Activated CD4-positive, alpha-beta T cell treated with anti-CD3 and anti-CD28 coated beads, Interleukin-2, amount 50 U/mL, for 4 hours (primary cell): ENCODE measurements at places on chromosomes 4 and X.

- no peak for DNase-seq
Observed at GRCh38 chrX:140949233-140949632, 53.2 kb upstream of the SPANXB1 start.

GRCh38 chr4:128861856-128862518 is 52.5 kb downstream of the JADE1 start:
- DNase-seq, result no peak

DNA sequence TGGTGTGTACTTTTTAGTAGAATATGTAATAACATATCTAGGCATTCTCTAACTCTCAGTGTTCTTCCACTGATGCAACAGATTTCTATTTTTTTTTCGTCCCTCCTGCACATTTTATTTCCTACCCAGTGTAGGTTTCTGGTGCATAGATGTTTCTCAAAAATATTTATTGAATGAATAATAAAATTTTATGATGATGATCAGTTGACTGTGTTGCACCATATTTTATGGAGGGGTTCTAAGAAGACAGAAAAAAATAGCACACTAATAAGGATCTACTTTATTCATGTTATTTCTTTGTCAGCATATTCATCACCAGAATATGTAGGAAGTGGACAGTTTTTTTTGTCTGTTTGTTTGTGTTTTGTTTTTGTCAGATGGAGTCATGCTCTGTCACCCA is 2529.3 kb downstream of the ARAP2 start:
- no peak for DNase-seq

- DNase-seq, result no peak
Observed at GRCh38 chr4:43352859-43353258, 460.3 kb downstream of the GRXCR1 start.

- no peak for DNase-seq
Observed at GRCh38 chr4:152380185-152380584, 155.7 kb downstream of the FBXW7 start.

GRCh38 chrX:133670383-133670782 is 255.1 kb upstream of the GPC4 start:
- DNase-seq, result no peak

DNA sequence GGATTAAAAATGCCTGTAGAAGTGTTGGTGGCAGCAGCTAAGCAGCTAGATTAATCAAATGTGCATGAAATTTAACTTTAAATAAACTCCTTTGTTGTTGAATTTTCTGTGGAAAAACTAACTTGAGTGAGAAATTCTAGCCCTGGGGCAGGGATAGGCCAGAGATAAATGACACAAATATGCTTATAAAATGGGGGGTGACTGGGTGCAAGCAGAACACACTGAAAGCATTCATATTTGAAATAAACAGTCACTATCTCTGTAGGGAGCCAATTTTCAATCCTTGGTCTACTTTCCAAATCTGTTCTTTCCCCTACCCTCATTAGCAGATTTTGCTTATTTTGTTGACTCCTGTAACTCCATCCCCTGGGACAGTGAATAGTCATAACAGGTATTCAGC is 47.9 kb downstream of the RBPJ start:
- DNase-seq, result no peak

DNA sequence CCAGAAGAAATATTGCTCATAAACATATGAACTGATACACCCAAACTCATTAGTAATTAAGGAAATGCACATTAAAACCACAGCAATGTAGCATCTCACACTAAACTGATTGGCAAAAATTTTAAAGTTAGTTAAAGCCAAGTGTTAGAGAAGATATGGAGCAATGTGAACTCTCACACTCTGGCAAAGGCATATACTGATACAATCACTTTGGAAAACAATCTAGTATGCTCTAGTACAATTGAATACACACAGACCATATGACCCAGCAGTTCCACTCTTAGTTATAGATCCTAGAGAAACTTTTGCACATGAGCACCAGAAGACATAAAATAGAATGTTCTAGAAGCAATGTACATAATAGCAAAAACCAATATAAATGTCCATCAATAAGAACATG is 8.4 kb upstream of the AWAT1 start:
- DNase-seq, result no peak

DNA sequence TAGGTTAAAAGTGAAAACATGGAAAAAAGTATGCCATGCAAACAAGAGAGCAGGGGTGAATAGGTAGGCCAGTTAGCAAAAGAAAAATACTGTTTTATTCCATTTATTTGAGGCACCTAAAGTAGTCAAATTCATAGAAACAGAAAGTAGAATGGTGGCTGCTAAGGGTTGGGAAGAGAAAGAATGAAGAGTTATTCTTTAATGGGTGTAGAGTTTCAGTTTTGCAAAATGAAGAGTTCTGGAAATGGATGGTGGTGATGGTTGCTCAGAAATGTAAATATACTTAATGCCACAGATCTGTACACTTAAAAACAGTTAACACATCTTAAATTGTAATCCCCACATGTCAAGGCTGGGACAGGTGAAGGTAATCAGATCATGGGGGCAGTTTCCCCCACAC is 29.7 kb downstream of the PARM1 start:
- no peak for DNase-seq

DNA sequence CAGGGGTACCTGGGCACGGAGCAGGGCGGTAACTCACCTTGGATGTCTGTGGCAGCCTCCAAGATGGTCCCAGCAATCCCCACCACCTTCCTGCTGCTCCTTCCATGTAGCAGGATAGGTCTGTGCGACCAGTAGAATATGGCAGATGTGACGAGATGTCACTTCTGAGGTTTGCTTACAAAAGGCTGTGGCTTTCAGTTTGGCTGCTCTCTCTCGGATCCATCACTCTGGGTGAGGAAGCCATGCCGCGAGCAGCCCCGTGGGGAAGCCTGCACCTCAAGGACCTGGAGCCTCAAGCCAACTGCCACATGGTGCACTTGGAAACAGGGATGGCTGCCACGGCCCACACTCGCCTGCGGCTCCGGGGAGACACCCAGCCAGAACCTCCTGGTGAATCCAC is 37.6 kb downstream of the WFS1 start:
- no peak for DNase-seq

- DNase-seq, result no peak
Observed at GRCh38 chrX:18890049-18890381, 93.9 kb downstream of the PHKA2 start.

GRCh38 chrX:130805903-130806302 is 97.1 kb downstream of the ENOX2 start:
- no peak for DNase-seq

GRCh38 chr4:83267121-83267829 is 17.3 kb downstream of the COQ2 start:
- no peak for DNase-seq

DNA sequence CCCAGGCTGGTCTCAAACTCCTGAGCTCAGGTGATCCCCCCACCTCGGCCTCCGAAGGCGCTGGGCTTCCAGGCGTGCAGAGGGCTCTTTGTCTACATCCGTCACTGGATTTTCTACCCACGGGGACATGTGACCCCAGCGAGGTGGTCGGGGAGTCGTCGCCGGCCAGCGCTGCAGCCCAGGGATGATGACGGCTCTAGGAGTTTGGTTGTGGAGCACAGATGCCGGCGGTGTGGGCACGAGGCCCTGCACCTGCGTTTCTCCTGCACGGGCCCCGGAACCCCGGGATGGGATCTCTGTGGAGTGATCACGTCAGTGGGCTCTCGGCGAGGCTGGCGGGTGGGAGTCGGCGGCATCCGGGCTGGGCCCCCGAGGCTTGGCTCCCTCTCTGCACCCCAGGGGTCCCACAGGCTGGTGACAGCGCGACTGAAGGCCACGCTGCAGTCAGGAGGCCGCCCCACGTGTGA is 9.1 kb upstream of the GTPBP6 start:
- DNase-seq, result no peak

- DNase-seq, result no peak
Observed at GRCh38 chrX:154352012-154352401, 22.4 kb downstream of the FLNA start.

DNA sequence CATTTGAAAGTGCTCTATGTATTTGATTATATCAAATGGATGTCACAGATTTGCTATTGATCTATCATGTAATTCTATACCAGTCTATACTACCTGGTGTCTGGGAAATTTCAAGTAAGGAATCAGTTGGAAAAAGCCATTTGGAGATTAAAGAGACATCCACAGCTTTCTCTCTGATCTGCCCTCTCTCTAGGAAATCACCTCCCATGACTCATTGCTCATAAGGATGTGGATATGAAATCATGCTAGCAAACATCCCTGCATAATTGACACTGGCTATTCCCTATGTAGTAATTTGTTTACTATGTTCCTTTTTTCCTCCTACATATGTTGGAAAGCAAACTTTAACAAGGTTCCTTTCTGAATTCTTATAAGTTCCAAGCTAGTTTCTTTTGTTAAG is 94.3 kb downstream of the TEX13A start:
- DNase-seq, result no peak

DNA sequence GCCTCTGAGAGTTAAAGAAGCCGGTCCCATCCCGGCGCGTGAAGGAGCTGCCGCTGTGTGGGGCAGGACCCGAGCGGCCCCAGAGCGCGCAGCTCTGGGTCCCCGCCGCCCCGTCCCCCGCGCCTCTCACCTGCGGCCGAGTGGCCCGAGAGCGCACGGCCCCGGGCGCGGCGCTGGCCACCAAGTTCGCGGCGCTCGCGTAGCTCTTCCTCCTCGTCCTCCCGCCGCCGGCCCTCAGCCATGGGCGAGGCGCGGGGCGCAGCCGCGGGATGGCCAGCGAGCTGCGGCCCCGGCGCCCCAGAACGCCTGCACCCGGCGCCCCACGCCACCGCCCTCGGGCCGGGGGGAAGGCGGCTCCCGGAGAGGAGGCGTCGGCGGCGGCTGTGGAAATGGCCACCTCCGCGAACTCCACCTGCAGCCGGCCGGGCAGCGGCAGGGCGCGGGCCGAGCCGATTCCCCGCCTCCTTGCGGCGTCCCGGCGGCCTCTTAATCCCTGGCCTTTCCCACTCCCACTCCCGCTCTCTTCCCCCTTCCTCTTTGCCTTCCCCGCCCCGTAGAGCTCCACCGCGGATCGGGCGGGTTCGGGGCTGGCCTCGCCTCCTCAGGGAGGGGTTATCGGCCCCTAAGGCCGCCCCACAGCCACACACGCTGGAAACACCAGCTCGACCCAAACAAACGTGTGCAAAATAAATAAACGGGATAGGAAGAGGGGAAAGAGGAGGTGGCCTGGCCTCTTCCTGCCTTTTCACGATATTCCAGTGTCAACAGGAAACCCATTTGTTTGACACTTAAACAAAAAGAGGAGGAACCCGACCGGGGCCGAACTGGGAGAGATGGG is at the start of gene SH3D19:
TSS of gene SH3D19 (minus strand) at position 495 of the 838 bp plus-strand sequence. CDS start at position 242, 253 bp downstream.
- DNase-seq, result no peak

DNA sequence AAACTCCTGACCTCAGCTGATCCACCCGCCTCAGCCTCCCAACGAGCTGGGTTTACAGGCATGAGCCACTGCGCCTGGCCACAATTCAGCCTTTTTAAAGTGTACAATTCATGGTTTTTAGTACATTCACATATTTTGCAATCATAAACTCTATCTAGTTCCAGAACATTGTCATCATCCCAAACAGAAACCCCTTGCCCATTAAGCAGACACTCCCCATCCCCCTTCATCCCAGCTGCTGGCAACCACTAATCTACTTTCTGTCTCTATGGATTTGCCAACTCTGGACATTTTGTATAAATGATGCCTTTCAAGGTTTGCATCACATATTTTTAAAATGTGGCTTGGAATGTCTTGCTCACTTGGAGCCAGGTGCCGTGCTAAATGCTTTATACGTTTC is 4.5 kb downstream of the CD99L2 start:
- no peak for DNase-seq

DNA sequence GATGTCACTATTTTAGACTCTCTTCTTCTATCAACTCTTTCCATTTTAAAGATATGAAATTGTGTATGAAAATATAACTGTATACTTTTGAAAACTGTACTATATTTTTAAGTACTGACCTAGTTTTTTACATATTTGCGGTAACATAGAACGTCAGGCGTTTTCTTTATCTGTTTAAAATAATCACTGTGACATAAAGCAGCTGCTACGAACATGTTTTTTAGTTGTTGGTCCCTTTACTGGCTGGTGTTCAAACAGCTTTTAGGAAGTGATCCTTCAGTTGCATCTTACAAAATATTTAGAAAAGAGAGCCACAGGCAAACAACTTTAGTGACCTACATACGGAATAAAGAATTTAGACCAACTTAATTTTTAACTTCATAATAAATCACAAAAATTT is 73.1 kb downstream of the METTL14 start:
- DNase-seq, result no peak

- no peak for DNase-seq
Observed at GRCh38 chr4:46386570-46386969, 3.4 kb downstream of the GABRA2 start.

DNA sequence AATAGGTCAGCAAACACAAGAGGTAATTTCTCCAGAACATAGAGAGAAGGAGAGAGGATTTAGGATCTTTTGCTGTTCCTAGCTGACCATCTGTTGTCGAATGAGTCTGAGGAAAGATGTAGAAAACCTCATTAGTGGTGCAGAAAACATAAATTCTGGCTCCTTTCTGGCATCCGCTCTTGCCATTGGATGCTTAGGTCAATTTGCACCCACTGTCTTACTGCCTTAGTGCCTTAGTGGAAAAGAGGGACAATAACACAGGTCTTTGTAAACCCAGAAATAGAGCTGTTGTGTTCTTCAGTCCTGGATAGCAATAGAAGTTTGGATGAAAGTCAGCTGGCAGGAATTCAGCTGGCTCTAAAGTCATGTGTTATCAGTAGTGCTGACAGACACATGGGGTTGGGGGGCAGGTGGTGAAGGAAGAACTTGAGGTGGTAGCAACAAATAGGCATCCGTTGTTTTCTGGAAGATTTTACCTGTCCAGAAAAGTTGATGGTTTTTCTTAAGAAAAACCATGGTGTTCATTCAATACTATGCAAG is 78.2 kb downstream of the GLRA2 start:
- no peak for DNase-seq

- no peak for DNase-seq
Observed at GRCh38 chr4:15836362-15836761, 58.2 kb downstream of the CD38 start.

- no peak for DNase-seq
Observed at GRCh38 chr4:101074326-101074725, 273.0 kb downstream of the PPP3CA start.

GRCh38 chr4:117786566-117786965 is 247.7 kb upstream of the NDST3 start:
- no peak for DNase-seq

- no peak for DNase-seq
Observed at GRCh38 chr4:52824603-52825459, 37.3 kb upstream of the RASL11B start.

GRCh38 chrX:11792461-11793421 is 34.7 kb downstream of the MSL3 start:
- DNase-seq, result peak; percentile 55

GRCh38 chr4:52408032-52408431 is 251.1 kb downstream of the USP46 start:
- no peak for DNase-seq

DNA sequence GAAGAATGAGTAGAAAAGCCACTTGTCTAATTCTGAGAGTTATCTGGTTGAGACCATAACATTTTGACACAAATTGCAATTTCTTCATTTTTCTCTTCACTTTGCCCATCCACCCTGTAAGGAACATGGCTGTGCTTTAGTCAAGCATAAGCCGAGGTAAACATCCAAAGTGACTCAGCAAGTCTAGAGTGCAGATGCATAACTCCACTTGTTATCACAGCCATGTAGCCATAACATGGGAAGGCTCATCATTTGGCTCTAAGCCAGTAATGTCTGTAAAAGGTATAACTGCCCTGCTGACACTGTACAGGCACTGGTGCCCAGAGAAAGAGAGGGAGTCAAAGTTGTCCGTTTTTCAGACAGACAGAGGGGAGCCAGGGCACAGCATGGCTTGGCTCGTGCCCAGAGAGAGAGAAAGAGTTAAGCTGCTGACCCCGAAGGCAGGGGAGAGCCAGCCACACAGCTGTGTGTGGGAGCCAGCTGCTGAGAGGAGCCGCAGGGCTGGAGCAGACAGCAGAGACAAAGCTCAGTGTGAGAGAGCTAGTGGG is 76.9 kb upstream of the EXOC1L start:
- DNase-seq, result no peak
